Large intestine (tissue), 12 donors: ENCODE measurements at places on chromosomes 3 and 15. TPM values are rescaled to one million over a fixed set of nuclear protein-coding genes. Genes with fewer than 3 reads are reported as not detected.
A peak's percentile ranks its signal among the peaks of the same experiment; 100 is the strongest.

DNA sequence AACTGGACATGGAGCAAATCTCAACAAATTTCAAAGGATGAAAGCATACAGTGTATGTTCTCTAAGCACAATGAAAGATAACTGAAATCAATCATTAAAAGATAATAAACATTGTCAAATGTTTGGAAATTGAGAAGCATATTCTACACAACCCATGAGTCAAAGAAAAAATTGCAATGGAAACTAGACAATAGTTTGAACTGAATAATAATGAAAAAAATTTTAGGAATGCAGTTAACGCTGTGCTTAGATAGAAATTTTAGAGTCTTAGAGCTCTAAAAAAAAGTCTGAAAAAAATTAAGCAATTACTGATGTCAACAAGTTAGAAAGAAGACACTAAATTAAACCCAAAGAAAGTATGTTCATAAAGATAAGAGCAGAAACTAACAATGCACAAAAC lies 15.5 kb downstream of the RABL3 start:
- no peak overlapping the region for H3K27ac ChIP-seq
- H3K27me3 ChIP-seq, result no peaks in the 10 kb centered on the region
- no peak for DNase-seq
- H3K36me3 ChIP-seq, result peaks cover 11% of the 10 kb centered on the region
- no peak overlapping the region for H3K4me3 ChIP-seq

Gene LRRFIP2
- 47.1 TPM for polyA plus RNA-seq

DNA sequence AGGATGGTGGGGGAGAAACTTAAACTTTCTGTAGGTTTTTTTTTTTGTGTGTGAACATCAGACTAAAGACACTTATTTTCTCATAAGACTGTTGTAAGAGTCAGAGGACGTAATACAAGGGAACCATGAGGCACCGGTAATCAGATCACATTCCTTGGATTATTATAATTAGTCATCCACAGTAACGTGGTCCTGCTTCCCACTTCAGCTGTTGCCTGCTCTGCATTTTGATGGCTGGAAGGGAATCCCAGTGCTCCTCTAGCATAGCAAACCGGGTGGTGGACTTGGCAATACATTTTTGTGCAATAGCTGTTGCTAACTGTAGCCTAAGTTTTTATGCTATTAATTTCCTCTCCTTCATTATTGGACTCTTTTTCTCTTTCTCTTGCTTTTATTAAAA lies 294.8 kb downstream of the NR2F2 start:
- H3K27ac ChIP-seq, result no peak overlapping the region
- no peaks in the 10 kb centered on the region for H3K4me1 ChIP-seq
- H3K27me3 ChIP-seq, result no peaks in the 10 kb centered on the region
- DNase-seq, result no peak
- no peak overlapping the region for H3K4me3 ChIP-seq

- peak overlapping the region; percentile 78 for H3K4me3 ChIP-seq
- peak overlapping the region; percentile 4 for H3K27ac ChIP-seq
- peaks cover 3% of the 10 kb centered on the region for H3K4me1 ChIP-seq
- H3K27me3 ChIP-seq, result peaks cover 2% of the 10 kb centered on the region
- no peaks in the 10 kb centered on the region for H3K36me3 ChIP-seq
Measured at GRCh38 chr3:184016811-184017671, 643 bp downstream of the ABCC5 start.

Gene TCAIM
- 41.4 TPM for polyA plus RNA-seq

DNA sequence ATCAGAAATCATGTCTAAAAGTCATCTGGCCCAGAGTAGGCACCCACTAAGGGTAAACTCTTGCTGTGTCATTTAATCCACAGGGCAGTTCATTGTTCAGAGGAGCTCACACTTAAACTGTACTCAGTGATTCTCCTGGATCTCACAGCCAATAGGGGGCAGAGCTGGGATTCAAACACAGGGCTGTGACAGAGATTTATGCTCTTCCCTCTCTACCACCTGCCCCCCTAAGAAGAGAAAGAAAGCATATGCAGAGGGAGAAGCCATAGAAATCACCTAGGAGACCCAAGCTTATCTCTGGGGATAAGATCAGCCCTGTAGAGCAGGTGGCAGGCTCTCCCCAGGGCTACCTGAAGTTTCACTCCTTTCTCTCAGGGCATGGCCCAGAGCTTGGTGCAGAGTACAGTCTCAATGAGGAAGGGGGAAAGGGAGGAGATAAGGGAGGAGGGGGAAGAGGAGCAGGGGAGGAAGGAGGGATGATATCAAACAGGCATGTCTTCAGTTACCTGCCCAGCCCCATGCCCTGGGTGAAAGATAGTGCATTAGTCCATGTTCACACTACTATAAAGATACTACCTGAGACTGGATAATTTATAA lies 51.8 kb upstream of the ADPGK start:
- H3K4me1 ChIP-seq, result peaks cover 24% of the 10 kb centered on the region
- peak; percentile 83 for DNase-seq
- no peaks in the 10 kb centered on the region for H3K27me3 ChIP-seq
- no peak overlapping the region for H3K4me3 ChIP-seq
- no peaks in the 10 kb centered on the region for H3K36me3 ChIP-seq

Gene CX3CR1
- 2.8 TPM for polyA plus RNA-seq

- H3K27ac ChIP-seq, result no peak overlapping the region
- no peaks in the 10 kb centered on the region for H3K36me3 ChIP-seq
- no peak for DNase-seq
- no peaks in the 10 kb centered on the region for H3K4me1 ChIP-seq
Measured at GRCh38 chr3:73072634-73073033, 11.2 kb downstream of the EBLN2 start.

DNA sequence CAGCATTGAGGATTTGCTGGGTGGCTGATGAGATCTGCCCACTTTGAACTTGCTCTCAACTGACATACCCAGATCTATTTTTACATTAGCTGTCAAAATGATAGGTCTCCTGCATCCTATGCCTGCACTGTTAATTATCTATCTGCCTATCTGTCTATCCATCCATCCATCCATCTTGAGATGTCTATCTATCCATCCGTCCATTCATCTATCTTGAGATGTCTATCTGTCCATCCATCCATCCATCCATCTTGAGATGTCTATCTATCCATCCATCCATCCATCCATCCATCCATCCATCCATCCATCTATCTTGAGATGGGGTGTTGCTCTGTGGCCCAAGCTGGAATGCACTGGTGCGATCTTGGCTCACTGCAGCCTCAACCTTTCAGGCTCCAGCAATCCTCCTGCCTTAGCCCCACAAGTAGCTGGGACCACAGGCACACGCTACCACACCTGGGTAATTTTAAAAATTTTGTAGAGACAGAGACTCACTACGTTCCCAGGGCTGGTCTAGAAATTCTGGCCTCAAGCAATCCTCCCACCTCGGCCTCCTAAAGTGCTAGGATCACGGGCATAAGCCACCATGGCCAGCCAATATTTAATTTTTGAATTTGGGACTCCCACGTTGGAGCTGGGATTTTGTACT lies 159.4 kb upstream of the NSMCE3 start:
- H3K4me1 ChIP-seq, result no peaks in the 10 kb centered on the region
- no peaks in the 10 kb centered on the region for H3K36me3 ChIP-seq
- DNase-seq, result no peak
- no peak overlapping the region for H3K27ac ChIP-seq
- H3K4me3 ChIP-seq, result no peak overlapping the region
- H3K27me3 ChIP-seq, result no peaks in the 10 kb centered on the region

DNA sequence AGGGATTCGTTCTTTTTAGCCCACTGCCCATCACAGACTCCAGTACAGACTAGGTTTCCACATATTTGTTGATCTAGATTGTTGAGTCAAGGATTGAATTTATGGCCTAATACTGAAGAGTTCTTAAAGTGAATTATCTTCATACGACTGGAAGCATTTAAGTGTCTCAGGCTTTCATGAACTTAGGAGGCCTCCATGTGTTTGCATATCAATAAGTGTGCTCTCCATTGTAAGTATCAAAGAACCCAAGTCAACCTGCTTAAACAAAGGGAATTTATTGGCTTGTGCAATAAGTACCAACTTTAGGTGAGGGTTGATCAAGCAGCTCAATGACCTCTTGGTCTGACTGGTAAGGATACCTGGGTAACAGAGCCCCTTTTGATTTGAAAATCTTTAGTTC lies 382.1 kb downstream of the PDCD6IP start:
- no peaks in the 10 kb centered on the region for H3K36me3 ChIP-seq
- peaks cover under 1% of the 10 kb centered on the region for H3K4me1 ChIP-seq
- no peak for DNase-seq
- H3K27ac ChIP-seq, result no peak overlapping the region
- H3K4me3 ChIP-seq, result no peak overlapping the region

GRCh38 chr15:29698030-29698701 lies 124.1 kb downstream of the TJP1 start:
- peaks cover 2% of the 10 kb centered on the region for H3K4me1 ChIP-seq
- no peak overlapping the region for H3K27ac ChIP-seq
- DNase-seq, result peak; percentile 23
- no peak overlapping the region for H3K4me3 ChIP-seq
- peaks cover 31% of the 10 kb centered on the region for H3K36me3 ChIP-seq
- no peaks in the 10 kb centered on the region for H3K27me3 ChIP-seq

Gene LAMB2
- polyA plus RNA-seq, result 209 TPM

DNA sequence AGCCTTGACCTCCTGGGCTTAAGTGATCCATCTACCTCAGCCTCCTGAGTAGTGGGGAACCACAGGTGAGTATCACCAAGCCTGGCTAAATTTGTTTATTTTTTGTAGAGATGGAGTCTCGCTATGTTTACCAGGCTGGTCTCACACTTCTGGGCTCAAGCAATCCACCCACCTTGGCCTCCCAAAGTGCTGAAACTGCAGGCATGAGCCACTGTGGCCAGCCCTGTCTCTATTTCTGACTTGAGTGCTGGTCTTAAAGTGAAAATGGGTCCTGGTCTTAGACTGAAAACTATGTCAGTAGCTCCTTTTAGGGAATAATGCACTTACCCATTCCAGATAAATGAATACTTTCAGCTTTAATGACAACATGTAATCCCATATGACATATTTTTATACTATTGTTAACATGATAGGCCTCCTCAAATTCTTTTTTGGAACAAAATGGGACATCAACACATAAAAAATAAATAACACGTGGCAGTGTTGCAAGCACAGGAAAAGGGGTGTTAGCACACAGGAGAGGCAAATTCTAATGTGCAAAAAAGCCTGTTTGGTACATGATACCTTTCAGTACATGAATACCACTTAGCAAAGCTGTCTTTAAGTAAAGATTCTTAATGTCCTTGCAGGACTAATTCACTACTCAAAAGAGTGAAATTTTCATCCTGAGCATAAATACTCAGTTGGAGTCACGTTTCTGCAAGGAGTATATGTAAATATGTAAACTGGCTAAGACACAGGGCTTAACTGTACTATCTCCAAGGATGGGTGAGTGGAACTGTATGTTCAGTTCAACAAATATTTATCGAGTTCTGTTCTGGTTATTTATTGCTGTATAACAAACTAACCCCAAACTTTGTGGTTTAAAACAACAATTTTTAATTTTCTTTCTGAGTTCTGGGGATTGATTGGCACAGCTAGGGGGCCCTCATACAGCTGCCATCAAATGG lies 194.7 kb downstream of the NR1D2 start:
- no peak overlapping the region for H3K4me3 ChIP-seq
- no peak overlapping the region for H3K27ac ChIP-seq
- H3K4me1 ChIP-seq, result no peaks in the 10 kb centered on the region
- DNase-seq, result no peak
- peaks cover 36% of the 10 kb centered on the region for H3K36me3 ChIP-seq
- no peaks in the 10 kb centered on the region for H3K27me3 ChIP-seq

DNA sequence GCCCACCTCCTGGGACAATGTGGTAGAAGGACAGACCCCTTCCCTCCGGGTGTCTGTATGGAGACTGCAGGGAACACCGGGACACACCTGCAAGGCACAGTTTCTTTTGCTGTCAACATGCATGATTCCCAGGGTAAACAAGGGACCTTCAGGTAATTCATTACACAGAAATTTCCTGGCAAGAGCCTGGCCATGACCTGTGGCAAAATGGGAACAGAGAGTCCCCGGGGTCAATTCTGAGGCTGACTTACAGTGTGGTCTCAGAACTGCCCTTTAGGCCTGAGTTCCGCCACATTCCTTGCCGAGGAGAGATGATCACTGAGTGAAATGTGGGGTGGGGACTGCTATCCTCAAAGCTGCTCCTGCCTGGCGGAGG lies 6.3 kb downstream of the STARD5 start:
- H3K27me3 ChIP-seq, result no peaks in the 10 kb centered on the region
- no peak overlapping the region for H3K27ac ChIP-seq
- H3K4me1 ChIP-seq, result no peaks in the 10 kb centered on the region
- H3K36me3 ChIP-seq, result peaks cover 79% of the 10 kb centered on the region
- H3K4me3 ChIP-seq, result no peak overlapping the region

DNA sequence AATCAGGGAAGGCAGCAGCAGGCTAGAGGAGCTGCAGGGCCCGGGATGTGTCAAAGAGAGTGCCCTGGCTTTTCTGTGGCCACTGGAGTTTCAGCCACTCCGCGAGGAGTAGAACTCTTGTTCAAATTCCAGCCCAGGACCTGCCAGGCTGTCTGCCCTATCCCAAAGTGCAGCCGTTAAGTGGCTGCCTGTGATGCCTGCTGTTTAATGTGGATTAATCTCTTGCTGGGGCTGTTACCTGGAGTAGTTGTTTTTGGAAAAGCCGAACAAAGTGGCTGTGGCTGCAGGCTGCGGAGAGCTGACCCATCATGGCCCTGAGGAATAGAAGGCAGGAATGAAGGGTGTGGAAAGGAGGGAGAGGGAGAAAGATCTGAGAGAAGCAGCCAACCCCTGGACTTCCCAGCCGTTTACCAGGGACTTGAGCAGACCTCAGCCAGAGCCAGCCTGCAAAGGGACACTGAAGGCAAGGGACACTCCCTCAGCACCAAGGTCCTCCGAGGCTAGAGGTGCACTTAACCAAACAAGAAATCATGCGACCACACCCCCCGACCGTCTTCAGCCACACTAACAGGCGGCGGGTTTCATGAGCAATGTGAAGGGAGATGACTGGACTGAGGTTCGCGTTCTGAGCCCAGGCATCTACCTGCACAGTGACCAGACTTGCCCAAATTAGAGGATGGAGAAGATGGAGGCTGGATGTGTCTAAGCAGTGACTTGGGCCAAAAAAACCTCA lies 4.7 kb downstream of the CDAN1 start:
- no peak overlapping the region for H3K27ac ChIP-seq
- H3K36me3 ChIP-seq, result peaks cover 79% of the 10 kb centered on the region
- peaks cover 6% of the 10 kb centered on the region for H3K4me1 ChIP-seq
- no peak for DNase-seq
- no peak overlapping the region for H3K4me3 ChIP-seq

GRCh38 chr15:44058126-44058525 lies 136.9 kb downstream of the FRMD5 start:
- no peak overlapping the region for H3K4me3 ChIP-seq
- no peak overlapping the region for H3K27ac ChIP-seq
- DNase-seq, result no peak
- H3K36me3 ChIP-seq, result no peaks in the 10 kb centered on the region
- H3K4me1 ChIP-seq, result no peaks in the 10 kb centered on the region

DNA sequence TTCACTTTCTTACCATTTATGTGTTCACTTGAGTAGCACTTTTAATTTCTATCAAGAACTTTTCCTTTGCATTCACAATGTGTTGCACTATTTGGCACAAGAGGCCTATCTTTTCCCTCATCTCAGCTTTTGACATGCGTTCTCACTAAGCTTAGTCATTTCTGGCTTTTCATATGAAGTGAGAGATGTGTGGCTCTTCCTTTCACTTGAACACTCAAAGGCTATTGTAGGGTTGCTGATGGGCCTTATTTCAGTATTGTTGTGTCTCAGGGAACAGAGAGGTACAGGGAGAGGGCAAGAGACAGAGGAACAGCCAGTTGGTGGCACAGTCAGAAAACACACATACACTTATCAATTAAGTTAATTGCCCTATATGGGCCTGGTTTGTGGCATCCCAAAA lies 127.4 kb upstream of the MLF1 start:
- no peak overlapping the region for H3K4me3 ChIP-seq
- H3K4me1 ChIP-seq, result no peaks in the 10 kb centered on the region
- no peak for DNase-seq
- H3K27me3 ChIP-seq, result no peaks in the 10 kb centered on the region

Gene CMTM8
- 20.1 TPM for polyA plus RNA-seq
